ENCODE measurements at places on chromosomes 2 and 18. TPM values are rescaled to one million over a fixed set of nuclear protein-coding genes. Genes with fewer than 3 reads are reported as not detected.

DNA sequence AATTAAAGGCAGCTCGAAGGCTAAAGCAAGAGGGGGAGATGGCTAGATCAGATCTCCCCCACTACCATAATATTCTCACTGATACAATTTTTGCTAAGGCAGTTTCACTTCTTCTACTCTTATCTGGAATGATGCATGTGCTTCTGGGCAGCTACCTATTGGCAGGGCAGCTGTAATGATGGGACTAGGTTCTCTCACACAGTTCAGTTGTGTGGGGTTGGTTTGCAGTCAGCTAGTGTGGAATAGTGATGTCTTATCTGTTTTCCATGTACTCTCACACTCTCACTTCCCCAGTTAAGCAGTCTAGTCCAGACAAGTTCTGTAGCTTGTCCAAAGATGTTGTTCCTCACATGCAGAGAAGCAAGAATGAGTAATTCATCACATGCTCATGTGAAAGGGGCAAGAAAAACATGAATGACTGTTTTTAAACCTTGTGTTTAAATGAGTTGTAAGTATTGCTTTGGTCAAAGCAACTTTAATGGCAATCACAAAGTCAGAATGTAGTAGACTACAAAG lies 836.1 kb downstream of the CBLN2 start:
- no peak for DNase-seq

DNA sequence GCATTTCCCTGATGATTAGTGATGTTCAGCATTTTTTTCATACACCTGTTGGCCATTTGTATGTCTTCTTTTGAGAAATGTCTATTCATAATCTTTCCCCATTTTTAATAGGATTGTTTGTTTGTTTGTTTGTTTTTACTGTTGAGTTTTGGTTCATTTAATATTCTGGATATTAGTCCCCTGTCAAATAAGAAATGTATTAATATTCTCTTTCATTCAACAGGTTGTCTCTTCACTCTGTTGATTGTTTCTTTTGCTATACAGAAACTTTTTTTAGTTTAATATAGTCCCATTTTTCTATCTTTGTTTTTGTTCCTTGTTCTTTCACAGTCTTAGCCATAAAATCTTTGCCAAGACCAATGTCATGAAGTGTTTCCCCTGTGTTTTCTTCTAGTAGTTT lies 22.1 kb downstream of the ACVR1C start:
- no peak for DNase-seq

DNA sequence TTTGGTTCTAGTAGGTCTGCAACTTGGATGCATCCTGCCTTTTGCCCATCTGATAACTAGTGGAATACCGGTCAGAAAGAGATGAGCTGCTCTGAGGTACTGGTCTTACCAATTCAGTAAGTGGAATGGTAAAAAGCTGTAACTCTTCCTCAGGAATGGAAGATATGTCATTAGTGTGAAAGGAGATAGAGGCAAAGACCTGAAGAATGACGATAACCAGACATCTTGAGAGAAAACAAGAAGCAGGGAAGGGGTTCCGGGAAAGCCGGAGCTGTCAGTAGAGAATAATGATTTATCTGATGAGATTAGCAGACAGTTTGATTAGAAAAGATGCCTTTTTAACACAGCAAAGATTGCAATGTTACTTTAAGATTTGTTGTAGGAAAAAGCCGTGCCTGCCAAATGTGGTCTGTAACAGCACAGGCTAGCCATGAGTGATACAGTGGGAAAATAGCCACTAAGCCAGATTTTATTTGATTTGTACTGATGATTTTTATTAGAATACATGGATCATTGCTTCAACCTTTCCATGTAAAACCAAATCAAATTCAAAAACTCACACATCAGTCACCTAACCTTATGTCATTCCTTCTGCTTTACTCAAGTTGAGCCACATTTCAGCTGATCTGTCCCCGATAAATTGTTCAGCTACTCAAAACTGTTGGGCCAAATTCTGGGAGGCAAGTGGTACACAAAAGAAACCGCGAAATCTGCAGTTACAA lies 110.0 kb downstream of the TCF4 start:
- no peak for DNase-seq

GRCh38 chr18:61637905-61638595 lies 254.8 kb downstream of the RNF152 start:
- peak; percentile 55 for DNase-seq

GRCh38 chr2:191994749-191995148 lies 147.9 kb upstream of the CAVIN2 start:
- no peak for DNase-seq

DNA sequence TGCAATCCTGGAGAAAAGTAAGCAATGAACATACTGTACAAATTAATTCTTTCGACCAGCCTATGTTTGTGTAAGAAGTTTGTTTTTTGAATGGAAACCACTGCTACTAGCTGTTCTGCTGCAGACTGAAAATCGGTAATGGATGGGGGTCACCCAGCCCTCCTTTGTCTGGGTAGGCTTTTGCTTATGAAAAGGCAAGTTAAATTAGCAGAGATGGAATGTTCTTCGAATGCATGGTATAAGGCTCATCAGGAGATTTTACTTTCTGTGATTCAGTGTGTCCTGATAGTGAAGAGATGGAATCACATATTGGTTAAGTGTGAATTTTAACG lies 53.8 kb downstream of the EEF1B2 start:
- DNase-seq, result no peak

DNA sequence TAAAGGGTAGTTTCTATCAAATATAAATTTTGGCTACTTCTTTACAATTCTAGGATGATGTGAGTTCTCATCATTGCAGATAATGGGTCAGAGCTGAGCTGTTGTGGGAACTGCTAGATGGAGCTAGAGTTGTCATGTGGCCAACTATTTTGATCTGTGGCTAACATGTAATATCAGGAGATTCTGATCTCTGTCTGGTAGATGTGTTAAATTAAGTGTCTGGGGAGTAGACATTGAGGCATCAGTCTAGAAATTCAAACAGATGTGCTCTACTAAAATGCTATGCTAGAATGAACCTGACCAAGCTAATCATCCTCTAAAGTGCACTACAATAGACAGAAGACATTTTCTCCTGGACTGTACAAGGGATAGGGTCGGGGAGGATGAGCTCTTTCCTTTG lies 30.3 kb upstream of the DARS1 start:
- DNase-seq, result no peak

DNA sequence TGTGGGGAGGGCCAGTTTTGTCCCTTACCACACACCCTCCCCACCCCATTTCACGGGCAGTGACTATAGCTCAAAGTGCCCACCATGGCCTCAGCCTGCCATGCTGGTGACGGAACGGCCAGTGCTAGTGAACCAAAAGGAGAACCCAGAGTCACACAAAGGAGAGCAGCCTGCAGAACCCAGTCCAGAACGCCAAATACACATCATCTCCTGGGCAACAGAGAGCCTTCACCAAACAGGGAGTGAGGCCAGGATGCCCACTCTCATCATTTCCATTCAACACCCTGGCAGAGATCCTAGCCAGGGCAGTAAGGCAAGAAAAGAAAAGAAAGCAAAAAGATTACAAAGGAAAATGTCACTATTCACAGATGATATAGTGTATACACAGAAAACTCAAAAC lies 38.3 kb downstream of the HDAC4 start:
- DNase-seq, result no peak

DNA sequence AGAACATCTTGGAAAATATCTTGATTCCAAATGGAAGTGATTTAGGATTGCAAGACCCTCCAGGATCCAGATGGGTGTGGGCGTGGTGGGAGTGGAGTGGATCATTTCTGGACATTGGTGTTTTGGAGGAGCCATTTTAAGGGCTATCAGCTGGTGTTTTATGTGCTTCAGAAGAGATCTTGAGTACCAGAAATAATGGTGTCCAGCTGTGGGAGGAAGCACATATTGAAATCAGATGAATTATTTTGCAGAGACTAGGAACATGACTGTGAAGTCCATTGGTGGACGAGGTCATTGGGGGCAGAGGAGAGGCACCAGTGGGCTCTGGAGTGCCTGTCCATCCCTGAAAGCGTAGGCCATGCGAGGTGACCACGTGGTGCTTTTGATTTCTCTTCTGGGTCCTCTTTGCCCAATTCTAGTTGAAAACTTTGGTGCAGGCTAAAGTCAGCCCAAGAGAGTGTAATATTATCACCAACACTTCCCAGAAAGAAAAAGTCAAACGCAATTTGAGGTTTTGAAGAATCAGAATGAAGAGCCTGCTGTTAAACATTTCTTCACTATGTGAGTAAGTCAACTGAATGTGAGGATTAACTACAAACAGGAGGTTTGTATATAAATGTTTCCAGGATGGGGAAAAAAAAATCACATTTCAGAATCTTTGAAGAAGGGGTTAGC lies 31.6 kb downstream of the RNF144A start:
- no peak for DNase-seq

DNA sequence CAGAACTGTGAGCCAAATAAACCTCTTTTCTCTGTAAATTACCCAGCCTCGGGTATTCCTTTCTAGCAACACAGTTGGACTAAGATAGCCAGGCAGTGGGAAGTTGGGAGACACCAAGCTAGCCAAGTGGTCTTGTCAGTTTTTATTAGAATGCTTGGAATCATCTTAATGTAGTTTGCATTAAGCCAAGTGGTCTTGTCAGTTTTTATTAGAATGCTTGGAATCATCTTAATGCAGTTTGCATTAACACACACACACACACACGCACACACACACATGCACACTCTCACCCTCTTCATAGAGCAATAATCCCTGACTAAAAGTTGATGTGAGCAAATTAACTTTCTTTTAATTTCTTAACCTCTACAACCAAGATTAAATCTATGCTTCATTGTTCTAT lies 151.5 kb downstream of the VAPA start:
- no peak for DNase-seq

- peak; percentile 94 for DNase-seq
Observed at GRCh38 chr2:14632133-14632936, at the start of gene LRATD1. Gene LRATD1, plus strand, starts transcription at chr2:14632717. Its CDS starts 1,263 bp downstream, at chr2:14633980.

DNA sequence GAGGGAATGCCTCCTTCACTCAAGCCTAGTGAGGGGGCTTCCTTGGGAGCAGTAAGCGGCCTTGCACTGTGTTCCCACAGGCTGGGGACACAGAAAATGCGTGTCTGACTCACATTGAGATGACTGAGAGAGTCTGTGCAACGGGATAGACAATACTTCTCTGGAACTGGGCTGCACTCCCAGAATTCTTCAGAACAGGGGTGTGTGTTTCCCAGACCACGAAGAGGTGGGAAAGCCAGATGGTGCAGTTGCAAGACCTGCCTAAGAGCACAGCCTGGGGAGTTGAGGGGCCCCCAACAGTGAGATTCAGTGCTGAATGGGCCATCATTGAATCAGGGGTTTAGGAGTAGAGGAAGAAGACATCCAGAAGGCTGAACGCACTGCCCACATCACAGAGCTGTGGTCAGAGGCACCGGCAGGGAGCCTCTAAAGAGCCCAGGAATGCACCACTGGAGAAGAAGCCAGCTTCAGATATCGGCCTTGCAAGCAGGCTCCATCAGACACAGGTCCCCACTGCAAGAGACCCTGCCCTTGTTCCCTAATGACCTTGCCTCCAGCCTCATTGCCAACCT lies 36.6 kb upstream of the MRPL19 start:
- DNase-seq, result no peak

DNA sequence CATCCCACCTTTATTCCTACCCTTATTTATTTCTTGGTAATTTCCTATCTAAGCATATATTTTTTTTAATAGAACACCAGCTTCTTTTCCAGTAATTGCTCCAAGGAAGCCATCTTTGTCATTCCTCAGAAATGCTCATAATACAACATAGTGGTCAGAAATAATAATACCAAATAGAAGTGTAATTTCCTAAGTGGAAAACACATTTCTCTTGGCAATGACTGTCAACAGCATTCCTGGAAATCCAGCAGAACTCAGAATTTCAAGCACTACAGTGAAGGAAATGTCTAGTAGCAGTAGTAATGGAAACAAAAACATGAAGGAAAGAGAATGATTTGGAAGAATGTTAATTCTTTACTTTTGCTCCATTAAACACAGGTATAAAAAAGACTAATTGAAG lies 56.6 kb downstream of the GDF7 start:
- DNase-seq, result no peak

GRCh38 chr2:64212801-64213321 lies 68.6 kb upstream of the PELI1 start:
- DNase-seq, result no peak

- no peak for DNase-seq
Observed at GRCh38 chr2:179809606-179810005, 51.8 kb downstream of the ZNF385B start.

DNA sequence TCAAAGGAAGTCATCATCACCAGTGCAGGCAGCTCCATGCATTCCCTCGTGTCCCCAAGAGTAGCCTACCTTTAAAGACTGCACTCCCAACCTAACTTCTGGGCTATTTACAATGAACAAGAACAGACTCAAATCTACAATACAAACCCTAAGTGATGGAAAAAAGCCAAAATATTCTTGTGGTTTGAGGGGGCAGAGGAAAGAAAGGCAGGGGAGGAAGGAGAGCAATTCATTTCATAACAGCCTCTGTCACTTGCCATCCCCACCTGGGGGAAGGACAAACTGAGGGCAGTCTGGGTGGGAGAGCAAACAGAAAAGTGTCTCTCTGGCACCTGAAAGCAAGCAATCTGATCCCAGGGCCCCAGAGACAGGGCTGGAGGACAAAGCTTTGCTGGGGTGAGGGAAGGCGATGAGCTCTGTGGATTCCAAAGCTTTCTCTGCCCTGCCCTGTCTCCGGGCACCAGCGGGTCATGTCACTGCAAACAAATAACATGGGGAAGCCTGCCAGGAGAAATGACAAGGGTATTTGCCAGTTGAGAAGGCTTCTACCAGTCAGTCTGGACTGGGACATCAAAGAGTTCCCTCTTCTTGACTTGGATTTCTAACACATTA lies 528.0 kb upstream of the TNP1 start:
- no peak for DNase-seq

GRCh38 chr18:62420513-62421209 lies 95.6 kb downstream of the TNFRSF11A start:
- DNase-seq, result no peak

- peak; percentile 5 for DNase-seq
Observed at GRCh38 chr2:92073036-92073814, 2798.0 kb upstream of the TEKT4 start.

ZNF2 gene
- 2.2 TPM for total RNA-seq

HOXD1 gene
- not detected for total RNA-seq

SH3RF3 gene
- 0.46 TPM for total RNA-seq

SULT1C4 gene
- 0.96 TPM for total RNA-seq

CHAC2 gene
- 10.7 TPM for total RNA-seq

CYBRD1 gene
- 5.4 TPM for total RNA-seq

FAM228A gene
- not detected for total RNA-seq

FKBP1B gene
- 59.7 TPM for total RNA-seq

PXDN gene
- 140 TPM for total RNA-seq

LAMA1 gene
- total RNA-seq, result 28.7 TPM

PLGLB1 gene
- total RNA-seq, result 1.2 TPM

UPP2 gene
- total RNA-seq, result not detected
